ENCODE measurements at places on chromosomes 4 and X.

DNA sequence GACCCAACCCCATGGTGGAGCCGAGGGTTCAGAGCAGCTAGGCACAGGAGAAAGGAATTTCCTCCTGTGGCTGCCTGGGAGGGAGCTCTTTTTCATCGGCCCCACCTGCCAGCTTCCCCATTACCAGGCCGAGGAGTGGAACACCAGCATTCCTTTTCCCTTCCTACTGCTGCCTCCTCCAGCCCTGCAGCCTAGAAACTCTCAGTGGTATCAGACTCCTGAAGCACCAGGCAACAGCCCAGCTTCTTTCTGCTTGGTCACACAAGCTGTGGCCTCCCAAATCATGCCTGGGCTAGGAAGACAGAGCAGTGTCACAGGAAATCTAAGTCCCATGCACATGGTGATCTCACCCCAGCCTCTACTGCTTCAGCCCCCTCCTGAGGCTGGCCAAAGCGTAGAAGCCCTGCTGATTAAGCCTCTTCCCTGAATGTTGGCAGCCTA lies 30.1 kb downstream of the RTL5 start:
- no peak for DNase-seq

DNA sequence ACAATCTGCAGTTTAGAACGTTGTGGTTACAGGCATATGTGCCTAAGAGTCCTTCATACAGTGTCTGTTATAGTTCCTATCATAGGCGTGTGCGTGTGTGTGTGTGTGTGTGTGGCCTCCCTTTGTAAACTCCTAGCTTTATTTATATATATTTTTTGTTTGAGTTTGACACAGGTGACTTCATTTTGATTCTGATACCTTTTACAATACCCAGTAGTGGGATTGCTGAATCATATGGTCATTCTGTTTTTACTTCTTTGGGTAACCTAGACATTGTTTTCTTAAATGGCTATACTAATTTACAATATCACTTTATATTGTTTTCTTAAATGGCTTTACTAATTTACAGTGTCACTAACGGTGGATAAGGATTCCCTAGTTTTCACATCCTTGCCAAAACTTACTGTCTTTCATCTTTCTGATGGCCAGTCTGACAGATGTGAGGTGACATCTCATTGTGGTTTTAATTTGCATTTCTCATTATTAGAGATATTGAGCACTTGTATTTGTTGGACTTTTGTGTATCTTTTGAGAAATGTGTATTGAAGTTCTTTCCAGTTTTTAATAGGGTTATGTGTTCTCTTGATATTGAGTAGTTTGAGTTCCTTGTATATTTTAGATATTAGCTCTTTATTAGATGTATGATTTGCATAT lies 211.1 kb upstream of the NUDT6 start:
- no peak for DNase-seq

DNA sequence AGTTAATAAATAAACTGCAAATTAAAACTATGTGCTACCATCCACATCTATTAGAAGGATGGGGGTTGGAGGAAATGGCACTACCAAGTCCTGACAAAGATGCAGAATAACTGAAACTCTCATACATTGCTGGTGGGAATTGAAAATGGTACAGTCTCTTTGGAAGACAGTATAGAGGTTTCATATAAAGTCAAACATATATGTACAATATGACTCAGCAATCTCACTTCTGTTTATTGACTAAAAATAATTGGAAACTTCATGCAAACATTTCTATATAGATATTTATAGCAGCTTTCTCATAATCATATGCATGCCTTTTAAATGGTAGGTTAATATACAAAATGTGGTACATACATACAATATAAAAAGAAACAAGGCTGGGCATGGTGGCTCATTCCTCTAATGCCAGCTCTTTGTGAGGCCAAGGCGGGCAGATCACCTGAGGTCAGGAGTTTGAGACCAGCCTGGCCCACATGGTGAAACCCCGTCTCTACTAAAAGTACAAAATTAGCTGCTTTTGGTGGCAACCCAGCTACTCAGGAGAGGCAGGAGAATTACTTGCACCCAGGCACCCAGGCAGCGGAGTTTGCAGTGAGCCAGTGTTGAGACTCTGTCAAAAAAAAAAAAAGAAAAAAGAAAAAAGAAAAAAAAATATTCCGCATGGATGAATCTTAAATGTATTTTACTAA lies 225.0 kb upstream of the CXXC4 start:
- DNase-seq: no peak

GRCh38 chr4:8652181-8653078 lies 59.9 kb downstream of the CPZ start:
- no peak for DNase-seq

DNA sequence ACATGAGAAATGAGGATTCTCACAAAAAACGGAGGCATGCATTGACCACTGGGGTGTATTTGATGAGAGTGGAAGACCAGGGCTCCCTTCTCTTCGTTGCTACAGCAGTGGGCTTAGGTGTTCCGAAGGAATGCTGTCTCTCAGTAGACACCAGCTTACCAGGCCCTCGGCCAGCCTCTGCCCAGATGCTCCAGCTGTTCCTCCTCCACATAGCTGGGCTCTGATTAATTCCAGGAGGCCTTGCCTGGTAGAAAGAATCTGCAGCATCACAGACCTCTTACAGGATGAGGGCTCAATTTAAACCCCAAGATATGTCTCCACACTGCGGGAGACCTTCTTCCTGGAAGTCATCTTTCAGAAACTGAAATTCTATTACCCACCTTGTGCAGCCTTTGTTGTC lies 346.6 kb upstream of the TENM3 start:
- DNase-seq: no peak

- DNase-seq: no peak
These were observed 23.3 kb downstream of the ZNF280C start for GRCh38 chrX:130245441-130245840.

DNA sequence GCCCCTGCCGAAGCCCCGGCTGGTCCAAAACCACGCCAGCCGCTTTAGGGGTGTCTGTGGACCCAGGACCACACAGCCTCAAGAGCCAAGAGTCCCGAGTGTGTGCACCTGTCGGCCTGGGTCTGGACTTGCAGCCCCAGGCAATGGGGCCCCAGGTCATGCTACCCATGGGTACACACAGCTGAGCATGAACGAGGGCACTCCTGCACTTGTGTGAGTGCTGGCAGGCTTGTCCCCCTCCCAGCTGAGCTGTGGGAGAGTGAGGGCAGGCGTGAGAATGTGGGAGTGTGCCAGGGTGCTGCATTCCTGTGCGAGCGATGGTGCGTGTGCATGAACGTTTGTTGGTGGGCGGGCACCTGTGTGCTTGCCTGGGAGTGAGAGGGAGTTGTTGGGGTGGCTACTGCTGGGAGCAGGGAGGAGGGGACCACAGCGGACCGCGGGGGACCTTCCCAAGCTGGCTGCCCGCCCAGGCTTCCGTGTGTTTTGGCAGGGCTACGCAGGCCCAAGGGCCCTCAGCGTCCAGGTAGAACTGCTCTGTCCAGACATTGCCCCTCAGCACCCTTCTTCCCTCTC lies 30.8 kb downstream of the BLOC1S4 start:
- no peak for DNase-seq

GRCh38 chr4:156971165-156971675 lies 379 bp downstream of the PDGFC start:
- DNase-seq: no peak

GRCh38 chr4:25448379-25449109 lies 71.5 kb downstream of the ANAPC4 start:
- DNase-seq: no peak

- peak; percentile 48 for DNase-seq
These were observed 179.9 kb downstream of the KCNIP4 start for GRCh38 chr4:21768349-21769310.

GRCh38 chrX:68146054-68146453 lies 287.2 kb downstream of the OPHN1 start:
- peak; percentile 31 for DNase-seq

DNA sequence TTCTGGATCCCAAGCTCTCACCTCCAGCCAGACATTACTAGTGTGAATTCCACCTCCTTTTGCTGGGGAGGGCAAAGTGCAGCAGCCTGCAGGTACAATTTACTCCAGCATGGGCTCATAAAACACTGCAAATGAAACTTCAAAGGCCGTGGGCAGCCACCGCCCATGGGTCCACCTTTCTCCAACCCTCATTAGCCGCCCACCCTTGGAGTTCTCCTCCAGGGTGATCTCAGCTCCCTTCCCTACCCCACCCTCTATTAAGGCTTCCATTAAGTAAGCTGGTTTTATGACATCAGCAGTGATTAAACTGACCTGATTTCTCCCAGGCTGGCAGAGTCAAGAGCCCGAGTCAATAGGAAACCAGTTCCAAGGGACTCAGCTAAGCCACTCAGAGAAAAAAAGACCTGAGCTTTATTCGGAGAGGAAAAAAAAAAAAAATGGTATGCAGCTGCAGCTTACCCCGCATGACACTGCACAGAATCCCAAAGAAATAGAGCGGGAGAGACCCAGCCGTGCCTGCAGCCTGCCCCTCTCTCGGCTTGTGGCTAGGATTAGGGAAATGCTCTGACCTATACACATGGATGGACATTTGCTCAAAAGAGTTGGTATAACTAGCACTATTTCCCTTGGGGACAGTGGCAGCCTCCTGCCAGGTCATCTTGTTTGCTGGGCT lies 319.6 kb downstream of the PTTG2 start:
- no peak for DNase-seq

DNA sequence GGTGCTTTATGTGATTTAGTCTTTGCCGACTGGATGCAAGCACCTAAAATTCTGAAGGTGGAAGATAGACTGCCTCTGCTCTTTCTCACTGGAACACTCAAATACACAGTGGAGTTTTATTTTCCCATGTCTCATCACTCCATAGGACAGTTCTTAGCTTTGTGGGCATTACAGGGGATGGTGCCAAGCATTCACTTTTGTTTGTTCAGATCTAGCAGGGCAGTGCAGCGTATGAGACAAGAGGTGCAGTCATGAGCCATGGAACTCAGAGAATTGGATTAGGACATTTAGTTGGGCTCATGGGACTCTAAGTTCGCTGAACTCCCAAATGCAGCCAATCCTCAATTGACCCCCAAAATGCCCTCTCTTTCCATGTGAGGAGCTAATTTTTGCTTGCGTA lies 1136.9 kb upstream of the PRKX start:
- DNase-seq: no peak

GRCh38 chrX:103157496-103158316 lies 57.2 kb upstream of the BEX4 start:
- peak; percentile 29 for DNase-seq

- no peak for DNase-seq
These were observed 313.2 kb downstream of the ANTXR2 start for GRCh38 chr4:79759793-79760192.

DNA sequence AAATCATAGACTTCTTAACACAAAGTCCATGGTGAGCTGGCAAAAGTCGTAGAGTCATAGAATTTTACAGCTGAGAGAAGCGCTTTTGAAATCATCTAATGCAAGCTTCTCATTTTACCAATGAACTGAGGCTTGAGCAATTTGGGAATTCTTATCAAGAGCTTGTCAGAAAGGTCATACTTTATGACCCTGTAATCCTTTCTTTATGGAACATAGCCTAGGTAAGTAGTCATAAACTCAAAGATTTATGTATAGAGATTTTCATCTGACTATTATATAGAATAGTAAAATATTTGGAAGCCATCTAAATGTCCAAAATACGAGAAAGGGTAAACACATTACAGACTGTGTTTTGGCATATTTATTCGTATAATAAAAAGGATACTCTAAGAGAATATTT lies 563.5 kb downstream of the PCDH7 start:
- no peak for DNase-seq

- DNase-seq: no peak
These were observed 164.7 kb upstream of the SLC7A11 start for GRCh38 chr4:138406876-138407275.

DNA sequence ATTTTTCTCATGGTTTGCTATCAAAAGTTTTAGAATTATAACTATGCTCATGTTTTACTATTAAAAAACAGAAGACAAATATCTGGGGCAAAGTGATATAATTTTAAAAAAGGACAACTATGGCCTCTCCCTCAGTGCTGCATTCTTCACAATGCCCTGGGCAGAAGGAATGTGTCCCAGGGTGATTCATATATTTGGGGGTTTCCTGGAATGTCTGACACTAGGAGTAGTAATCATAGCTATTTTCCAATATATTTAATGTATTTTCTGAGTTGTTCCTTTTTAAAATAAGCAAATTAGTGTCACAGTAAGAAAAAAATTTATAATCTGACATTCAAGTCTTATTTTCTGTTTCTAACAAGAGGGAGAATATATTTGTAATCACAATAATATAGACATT lies 281.7 kb downstream of the UNC5C start:
- peak; percentile 73 for DNase-seq

- no peak for DNase-seq
These were observed 109.7 kb downstream of the RTL5 start for GRCh38 chrX:72021975-72022374.

DNA sequence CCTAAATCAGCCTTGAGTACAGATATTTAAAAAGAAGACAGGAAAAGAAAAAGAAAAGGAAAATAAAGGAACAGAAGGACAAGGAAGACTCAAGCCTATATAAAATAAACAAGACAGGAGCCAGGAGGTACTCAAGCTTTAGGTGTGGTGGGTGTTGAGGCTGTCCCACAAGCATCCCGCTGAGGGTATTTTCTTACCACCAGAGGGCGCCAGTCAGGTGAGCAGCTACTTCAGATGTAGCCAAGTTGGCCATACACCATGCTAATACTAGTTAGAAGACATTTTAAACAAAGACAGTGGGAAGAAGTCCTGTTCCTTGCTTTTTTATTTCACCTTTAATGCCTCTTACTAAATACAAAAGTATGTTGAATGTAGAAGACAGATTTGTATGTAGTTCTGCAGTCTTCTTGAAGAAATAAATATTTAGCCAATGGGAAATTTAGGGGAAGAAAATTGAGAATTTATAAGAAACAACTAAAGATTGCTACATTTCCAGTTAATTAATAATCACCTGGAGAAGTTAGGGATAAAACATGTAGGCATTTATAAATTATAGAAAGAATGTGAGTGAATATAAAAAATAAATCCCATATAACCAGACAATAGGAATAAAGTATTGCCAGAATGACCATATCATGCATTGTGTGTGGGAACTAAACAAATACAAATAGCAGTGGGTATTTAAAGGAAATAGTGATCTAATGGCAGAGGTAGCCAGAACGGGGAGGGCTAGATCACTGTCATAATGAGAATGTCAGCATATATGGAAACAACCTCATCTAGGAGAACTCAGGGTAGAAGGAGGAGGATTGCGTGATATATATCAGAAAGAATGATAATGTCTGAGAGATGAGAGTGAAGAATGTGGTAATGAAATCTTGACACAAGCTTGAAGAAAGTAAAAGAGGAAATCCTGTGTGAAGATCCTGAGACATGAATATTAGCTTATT lies 71.0 kb downstream of the MTHFD2L start:
- peak; percentile 84 for DNase-seq

- DNase-seq: no peak
These were observed 109.0 kb upstream of the ARSJ start for GRCh38 chr4:114088481-114088880.

- DNase-seq: no peak
These were observed 231.2 kb upstream of the CPEB2 start for GRCh38 chr4:14771094-14771493.

- DNase-seq: no peak
These were observed 656.7 kb upstream of the NDST4 start for GRCh38 chr4:115770046-115770543.

DNA sequence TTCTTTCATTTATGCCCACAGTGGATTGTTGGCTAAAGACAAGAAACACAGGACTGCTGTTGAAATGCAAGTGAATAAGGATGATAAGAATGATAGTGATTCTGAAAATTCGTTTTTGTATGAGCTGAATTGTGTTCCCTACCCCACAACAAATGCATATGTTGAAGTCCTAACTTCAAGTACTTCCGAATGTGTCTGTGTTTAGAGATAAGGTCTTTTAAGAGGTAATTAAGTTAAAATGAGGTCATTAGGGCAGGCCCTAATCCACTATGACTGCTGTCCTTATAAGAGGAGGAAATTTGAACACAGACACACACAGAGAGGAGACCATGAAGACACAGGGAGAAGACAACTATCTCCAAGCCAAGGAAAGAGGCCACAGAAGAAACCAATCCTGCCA lies 126.6 kb upstream of the ACSL4 start:
- DNase-seq: no peak

Data from brain microvascular endothelial cell (primary cell).